ENCODE measurements at places on chromosomes 7 and 10.

DNA sequence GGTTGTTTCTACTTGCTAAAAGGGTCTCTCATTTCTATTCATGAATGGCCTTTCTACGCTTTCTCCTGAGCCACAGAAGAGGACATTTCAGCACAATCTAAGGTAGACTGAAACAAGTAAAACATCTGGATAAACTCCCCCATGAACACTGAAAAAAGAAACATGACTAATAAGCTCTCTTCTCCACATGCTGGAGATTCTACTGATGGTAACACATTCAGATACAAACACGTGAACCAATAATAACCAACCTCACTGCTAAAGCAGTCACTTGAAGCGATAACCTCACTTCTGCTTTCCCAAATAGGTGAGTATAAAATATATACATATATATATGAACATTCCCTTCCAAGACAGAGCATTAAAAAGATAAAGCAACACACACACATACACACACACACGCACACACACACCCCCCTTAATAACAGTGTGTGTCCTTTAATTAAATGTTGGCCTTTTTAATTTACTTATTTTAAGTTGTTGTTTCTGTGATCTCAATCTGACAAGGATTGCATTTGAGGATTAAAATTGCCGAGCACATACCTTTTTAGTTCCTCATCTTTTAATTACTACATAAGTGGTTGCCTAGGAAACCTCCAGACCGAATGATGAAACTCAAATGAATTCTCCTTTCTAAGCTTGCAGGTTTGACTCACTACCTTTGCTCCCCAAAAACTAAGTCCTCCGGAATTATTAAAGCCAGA lies 292.4 kb upstream of the KLF14 start:
- DNase-seq, result no peak

DNA sequence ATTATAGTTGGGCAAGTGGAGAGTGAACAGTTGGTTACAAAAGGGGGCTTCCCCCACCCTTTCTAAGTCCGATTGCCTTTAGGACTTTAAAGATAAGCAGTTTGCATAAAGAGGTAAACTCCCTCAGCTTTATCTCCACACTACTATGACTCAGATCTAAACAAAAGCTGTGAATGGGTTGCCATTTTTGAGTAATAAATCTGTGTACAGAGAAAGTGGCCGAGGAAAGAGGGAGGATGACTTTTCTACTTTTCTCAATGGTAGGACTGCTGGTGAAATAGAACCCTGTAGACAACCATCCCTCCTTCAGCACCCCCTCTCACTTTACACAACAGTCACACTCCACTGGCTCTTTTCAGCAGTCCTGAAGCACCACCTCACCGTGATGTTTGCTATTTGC lies 71.2 kb downstream of the DNMBP start:
- no peak for DNase-seq

DNA sequence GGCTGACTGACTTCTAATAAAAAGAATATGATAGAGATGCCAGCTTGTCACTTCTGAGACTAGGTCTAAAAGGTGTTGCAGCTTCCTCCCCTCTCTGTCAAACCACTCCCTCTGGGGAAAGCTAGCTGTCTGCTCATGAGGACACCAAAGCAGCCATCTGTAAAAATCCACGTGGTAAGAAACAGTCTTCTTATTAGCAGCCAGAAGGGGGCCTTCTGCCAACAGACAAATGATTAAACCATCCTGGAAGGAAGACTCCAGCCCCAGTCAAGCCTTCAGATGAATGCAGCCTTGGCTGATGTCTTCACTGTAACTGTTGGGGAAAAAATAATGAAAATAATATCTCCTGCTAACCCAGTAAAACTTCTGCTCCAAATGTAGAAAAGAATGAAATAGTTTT lies 41.9 kb upstream of the DAGLB start:
- no peak for DNase-seq

DNA sequence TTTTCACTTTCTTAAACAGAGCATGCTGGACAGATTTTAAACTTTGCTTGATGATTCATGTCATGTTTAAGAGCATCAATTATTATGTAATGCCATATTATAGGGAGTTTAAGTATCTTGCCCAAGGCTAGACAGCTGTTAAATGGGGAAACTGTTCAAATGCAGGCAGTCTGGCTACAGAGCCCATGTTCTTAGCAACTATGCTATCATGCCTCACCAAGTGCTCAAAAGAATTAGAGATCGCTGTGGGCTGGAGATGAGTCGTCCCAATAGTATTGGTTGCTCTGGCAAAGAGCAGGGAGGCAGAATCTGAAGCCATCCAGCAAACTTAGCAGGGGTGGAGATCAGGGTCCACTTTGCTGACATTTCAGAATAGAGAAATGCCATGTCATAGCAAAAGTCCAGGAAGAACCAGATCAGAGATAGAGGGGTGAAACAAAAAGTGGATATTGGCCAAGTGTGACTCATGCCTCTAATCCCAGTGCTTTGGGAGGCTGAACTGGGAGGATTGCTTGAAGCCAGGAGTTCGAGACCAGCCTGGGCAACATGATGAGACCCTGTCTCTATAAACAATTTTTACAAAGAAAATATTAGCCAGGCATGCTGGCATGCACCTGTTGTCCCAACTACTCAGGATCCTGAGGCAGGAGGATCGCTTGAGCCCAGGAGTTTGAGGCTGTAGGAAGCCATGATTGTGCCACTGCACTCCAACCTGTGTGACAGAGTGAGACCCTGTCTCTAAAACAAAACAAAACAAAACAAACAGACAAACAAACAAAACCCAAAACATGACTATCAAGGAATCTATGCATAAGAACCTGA lies 57.8 kb downstream of the BAMBI start:
- peak; percentile 97 for DNase-seq

DNA sequence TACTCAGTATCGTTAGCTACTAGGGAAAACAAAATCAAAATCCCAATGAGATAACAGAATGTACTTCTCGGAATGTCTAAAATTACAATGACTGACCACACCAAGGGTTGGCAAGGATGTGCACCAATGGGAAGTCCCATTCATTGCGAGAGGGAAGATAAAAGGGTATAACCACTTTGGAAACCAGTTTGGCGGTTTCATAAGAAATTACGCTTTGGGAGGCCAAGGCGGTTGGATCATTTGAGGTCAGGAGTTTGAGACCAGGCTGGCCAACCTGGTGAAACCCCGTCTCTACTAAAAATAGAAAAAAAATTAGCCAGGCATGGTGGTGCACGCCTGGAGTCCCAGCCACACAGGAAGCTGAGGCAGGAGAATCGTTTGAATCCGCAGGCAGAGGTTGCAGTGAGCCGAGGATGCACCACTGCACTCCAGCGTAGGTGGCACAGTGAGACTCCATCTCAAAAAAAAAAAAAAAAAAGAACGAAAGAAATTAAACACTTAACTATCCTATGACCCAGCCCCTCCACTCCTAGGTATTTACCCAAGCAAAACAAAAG lies 7.6 kb downstream of the HACD1 start:
- DNase-seq, result no peak

GRCh38 chr10:6045314-6045848 lies 16.8 kb downstream of the IL2RA start:
- DNase-seq, result no peak

- no peak for DNase-seq
These were observed 225.4 kb downstream of the USP6NL start for GRCh38 chr10:11386044-11386443.

DNA sequence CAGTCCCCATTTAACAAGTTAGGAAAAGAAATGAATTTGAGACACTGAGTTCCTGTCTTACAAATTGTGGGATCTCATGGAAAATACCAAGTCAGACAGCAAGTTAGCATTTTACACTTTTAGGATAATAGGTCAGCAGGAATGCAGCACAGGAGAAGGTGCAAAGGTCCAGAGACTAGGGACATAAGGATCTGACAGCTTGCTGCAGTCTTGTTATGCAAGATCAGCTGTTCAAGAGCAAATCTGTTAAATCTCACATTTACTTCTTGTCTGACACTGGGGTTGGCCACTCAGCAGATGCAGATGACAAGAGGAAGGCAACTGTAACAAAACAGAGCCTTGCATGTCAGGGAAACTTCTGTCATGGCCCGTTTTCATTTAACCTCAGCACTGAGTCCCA lies 239.6 kb downstream of the PHF14 start:
- DNase-seq, result no peak

DNA sequence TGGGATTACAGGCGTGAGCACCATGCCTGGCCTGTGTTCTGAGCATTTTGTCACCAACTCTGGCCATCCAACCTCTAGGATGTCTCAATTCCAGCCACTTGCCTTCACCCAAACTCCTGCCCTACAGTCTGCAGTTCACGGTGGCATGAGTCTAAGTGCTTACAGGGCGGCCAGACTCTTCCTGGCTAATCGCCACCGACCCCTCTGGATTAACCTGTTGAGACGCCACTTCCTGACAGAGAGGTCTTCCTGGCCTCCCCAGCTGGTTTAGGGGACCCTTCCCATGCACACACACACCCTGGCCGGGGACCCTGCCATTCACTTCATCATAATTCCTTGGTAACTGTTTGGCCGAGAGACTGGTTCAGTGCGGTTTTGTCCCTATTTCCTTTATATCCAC lies 211.5 kb upstream of the SH2B2 start:
- no peak for DNase-seq

- no peak for DNase-seq
These were observed 311.6 kb downstream of the CCDC3 start for GRCh38 chr10:12689893-12690292.

DNA sequence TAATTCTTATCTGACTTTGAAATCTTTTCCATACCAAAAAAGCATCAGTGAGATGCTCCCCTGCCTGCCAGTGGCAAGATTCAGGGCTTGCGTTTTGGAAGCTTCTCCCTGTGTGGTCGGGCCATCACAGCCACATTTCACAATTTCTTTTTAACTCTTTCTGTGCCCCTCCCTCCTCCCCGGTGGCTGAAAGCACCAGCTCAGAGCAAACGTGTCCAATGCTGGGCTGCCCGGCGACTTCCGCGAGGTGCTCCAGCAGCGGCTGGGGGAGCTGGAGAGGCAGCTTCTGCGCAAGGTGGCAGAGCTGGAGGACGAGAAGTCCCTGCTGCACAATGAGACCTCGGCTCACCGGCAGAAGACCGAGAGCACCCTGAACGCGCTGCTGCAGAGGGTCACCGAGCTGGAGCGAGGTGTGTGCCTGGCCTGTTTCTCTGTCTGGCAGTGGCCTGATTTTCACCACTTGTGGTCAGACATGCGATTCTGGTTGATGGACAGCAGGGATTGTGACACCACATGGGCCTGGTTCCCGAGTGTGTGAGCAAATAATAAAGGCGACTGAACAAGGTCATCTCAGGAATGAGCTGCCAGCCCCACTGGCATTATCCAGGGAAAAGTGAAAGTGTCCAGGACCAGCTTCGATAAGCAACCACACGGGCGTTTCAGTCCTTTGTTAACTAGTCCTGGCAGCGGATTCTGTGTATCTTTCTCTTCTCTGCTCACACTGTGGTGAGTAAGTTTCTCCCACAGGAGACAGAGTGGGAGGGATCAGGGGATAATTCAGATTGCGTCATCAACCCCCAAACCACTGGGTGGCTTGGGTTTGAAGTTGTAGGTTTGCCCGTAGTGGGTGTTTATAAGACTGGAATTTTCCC lies 2.6 kb downstream of the NPTX2 start:
- no peak for DNase-seq

DNA sequence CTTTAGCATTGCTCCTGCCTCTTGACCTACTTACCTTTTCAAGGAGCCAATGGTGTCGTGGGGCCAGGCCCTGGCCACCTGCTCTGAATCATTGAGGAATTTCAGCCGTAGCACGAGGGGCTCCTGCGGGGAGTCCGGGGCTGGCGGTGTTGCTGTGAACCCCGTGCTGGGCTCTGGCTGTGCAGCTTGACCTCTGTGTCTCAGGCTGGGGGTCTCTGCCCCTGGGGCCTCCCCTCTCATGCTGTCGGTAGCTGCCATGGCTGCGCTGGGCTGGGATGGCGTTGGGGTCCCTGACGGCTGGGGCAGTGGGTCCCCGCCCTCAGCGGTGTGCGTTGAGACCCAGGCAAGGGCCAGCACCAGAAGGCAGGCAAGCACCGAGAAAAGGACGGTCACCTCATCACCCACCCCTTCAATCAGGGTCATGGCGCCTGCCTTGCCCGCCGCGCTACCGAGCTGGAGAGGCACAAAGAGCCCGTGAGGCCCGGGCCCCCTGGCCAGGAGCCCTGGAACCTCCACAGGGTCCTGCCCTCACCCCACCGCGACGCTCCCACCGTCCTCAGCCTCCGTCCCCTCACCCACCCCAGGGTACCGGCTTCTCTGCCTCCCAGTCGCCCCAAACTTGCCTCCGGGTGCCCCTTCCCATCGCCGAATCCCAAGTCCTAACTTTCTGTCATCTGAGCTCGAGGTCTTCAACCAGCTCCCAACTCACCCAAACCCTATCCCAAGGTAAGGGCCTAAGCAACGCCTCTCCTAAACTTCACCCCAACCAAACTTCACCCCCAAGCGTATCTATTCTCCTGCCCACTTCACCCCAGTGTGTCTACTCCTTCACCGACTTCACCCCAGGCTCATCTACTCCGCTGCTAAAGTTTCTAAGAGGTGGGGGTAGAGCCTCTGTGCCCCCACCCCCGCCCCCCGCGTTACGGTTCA lies 887 bp downstream of the TMUB1 start:
- peak; percentile 46 for DNase-seq

DNA sequence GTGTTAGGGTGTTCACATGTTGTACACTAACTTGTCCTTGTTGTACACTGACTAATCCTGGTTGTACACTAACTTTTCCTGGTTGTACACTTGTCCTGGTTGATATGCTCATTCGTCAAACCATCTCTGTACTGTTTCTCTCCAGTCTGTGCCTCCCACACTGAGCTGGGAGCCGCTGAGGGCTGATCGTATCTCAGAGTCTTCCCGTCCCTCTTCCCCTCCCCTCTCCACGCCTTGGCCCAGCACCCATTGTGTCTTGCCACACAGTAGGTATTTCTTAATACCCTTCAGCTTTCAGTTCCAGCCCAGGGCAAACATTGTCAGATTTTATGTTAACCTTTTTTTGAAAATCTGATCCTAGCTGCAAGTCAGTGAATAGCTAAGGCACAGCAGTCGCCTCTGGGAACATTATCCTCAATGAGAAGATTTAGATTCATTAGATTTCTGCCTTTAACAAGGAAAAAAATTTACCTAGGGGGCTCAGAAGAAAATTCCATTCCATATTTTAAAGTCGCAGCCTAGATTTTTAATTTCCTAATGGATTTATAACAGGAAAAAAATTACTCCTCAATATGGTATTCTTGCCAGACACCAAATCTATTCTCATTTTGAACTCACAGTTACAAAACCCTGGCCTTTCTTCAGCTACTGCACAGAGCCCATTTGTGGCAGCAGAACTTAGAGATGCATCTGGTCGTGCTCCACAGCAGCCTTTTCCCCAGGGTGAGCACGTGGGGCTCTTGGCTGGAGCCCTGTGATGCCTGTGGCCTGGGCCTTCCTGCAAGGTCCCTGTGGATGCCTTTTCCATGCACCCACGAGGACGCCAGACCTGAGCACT lies 33.0 kb upstream of the CHST15 start:
- no peak for DNase-seq

- peak; percentile 64 for DNase-seq
These were observed 258.4 kb downstream of the SEMA3A start for GRCh38 chr7:83936056-83936708.

DNA sequence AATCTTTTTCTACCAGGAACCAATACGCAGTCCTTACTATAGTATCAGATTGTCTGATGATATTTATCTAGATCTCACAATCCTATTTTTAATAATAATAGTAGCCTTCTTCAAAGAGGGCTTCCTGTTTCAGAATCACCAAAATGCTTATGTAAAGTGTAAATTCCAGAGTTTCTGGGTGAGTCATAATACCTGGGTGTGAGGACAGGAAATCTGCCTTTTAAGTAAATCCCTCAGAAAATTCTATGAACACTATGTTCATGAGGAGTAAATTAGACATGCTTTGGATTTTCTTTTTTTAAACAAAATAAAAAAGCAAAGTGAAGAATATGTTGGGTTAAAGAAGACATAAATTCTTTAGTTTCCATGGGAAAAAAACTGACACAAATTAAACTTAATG lies 20.5 kb downstream of the DKK1 start:
- DNase-seq, result no peak
